ENCODE measurements at places on chromosomes 7 and 10.

- no peak for DNase-seq
Measured at GRCh38 chr7:18125476-18125875, 97.8 kb upstream of the PRPS1L1 start.

DNA sequence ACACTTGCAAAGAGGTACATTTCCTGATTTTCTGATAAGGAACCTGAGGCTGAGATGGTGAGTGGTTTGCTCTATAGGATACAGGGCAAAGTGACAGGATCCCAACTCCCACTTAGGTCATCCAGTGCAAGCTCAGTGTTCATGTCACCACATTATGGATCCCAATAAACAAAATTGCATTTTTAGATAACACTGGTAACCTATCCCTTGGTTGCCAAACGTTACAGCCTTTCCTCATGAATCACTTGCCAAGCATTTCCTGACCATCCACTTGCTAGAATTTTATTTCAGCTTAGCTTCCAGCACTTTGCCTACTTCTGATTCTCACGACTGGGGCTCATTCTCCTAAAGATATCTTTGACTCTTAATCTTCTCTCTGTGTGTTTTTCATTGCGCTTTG is 131.4 kb upstream of the ODAD2 start:
- DNase-seq: no peak

- DNase-seq: no peak
Measured at GRCh38 chr10:120972259-120972658, 121.1 kb downstream of the WDR11 start.

DNA sequence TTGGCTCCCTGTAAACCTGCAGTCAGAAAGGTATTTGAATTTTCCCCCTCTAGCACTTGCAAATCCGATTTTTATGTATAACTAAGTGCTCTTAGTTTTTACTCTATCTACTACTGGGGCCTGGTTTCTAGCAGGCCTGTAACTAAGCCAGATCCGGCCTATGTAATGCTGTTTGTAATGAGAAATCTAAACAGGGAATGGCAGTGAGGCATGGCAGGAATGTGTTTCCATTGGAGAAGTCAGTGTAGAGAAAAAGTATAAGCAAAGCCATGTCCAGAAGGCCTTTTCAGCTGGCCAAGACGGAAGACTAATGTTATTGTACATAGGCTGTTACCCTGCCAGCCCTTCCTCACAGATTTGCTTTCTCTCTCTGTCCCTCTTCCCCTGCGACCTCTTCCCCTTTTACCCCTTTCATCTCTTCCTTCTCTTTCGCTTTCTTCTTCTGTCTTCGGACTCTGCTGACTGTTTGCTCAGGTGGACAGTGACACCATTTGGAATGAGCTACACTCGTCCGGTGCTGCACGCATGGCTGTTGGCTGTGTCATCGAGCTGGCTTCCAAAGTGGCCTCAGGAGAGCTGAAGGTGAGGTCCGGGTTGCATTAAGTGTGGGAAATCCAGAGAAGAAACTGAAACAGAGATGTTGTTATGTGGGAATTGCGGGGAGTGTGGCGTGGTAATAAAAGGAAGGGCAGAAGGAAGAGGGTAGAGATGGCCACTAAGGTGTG is 297.5 kb downstream of the HDAC9 start:
- DNase-seq: no peak

- DNase-seq: no peak
Measured at GRCh38 chr7:47710201-47710935, 128.5 kb upstream of the TNS3 start.

GRCh38 chr7:47444376-47445098 is 137.4 kb downstream of the TNS3 start:
- DNase-seq: no peak

GRCh38 chr10:101042118-101042517 is 11.1 kb downstream of the SFXN3 start:
- DNase-seq: no peak

DNA sequence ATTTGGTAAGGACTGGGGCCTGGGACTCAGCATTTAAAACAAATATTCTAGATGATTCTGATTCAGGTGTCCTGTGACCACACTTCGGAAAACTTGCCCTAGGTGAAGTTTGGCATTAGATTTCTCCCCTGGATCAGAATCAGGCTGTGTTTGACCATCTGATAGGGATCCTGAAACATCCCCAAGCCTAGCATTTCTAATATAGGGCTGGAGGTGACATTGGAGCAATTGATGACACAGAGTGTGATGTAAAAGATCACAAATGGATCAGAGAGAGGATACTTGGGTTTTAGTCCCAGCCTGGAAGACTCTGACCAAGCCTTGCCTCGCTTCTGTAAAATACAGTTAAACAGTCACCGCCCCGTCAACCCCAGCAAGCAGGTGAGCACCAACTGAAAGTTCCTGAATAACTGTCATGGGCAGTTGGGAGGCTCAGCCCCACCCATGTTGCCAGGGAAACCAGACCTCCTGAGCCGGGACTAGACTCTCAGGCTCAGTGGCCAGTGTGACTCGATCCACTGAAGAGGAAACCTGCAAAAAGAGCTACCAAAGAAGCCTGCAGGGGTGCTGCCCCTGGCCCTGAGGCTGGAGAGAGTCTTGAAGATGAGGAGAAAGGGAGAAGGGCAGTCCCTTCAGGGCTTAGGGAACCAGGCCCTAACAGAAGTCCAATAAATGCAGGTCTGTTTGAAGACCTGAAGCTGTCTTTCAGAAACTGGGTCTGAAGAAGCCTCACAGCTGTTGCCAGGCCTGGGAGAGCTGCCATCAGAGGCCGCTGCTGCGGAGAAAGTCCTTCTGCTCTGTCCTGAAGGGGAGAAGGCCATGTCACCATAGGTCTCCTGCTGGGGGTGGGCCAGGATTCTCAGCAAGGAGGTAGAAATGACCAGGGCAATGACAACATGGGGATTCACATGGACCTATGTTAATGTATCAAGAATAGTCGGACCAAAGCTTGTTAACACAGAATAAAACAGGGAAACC is 126.1 kb upstream of the KCNMA1 start:
- DNase-seq: no peak

GRCh38 chr7:36827726-36828703 is 103.7 kb upstream of the AOAH start:
- no peak for DNase-seq

DNA sequence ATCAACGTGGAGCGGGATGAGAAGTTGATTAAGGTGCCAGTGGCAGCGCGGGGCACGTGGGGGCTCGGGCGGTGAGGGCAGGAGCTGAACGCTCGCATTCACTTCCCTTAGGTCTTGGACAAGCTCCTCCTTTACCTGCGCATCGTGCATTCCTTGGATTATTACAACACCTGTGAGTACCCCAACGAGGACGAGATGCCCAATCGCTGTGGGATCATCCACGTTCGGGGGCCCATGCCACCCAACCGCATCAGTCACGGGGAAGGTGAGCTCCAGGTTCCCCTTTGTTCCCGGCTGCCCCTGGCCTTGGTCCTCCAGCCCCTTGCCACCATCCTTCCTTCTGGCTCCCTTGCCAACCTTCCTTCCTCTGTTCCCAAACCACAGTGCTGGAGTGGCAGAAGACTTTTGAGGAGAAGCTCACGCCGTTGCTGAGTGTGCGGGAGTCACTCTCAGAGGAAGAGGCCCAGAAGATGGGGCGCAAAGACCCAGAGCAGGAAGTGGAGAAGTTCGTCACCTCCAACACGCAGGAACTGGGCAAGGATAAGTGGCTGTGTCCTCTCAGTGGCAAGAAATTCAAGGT is 2.5 kb downstream of the UFSP1 start:
- DNase-seq: no peak

GRCh38 chr7:29463504-29464158 is 100.0 kb upstream of the PRR15 start:
- no peak for DNase-seq

DNA sequence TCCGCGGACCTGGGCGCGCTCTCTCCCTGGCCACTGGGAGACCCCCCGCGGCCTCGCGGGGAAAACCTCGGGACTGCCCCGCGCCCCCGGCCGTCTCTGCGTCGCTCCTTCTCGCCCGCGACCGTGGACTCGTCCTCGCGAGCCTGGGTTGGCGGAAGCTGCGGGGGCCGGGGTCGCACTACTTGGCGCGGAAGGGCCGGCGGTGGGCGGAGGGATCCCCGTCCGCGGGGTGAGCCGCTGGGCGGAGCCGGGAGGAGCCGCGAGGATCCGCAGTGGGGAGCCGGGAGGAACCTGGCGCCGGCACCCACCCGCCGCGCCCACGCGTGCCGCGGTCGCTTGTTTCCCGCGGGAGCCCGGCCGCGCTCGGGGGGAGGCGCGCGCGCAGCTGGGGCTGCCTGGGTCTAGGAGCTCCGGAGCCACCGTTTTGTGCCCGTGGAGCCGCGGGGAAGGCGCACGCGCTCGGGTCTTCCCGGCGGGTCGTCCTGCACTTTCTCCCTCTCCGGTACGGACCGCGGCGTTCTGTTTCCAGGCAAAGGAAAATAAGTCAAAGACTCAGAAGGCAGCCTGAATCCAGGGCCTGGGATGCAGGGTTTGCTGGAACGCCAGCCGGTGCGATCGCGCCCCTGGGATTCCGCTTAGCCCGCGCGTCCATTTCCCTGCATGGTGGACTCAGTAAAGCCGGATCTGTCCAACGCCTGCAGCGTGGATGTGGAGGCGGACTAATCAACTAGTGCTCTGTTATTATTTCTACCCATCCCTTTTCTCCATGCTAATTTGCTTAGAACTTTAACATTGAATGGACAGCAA is 28.7 kb upstream of the KMT2C start:
- no peak for DNase-seq

DNA sequence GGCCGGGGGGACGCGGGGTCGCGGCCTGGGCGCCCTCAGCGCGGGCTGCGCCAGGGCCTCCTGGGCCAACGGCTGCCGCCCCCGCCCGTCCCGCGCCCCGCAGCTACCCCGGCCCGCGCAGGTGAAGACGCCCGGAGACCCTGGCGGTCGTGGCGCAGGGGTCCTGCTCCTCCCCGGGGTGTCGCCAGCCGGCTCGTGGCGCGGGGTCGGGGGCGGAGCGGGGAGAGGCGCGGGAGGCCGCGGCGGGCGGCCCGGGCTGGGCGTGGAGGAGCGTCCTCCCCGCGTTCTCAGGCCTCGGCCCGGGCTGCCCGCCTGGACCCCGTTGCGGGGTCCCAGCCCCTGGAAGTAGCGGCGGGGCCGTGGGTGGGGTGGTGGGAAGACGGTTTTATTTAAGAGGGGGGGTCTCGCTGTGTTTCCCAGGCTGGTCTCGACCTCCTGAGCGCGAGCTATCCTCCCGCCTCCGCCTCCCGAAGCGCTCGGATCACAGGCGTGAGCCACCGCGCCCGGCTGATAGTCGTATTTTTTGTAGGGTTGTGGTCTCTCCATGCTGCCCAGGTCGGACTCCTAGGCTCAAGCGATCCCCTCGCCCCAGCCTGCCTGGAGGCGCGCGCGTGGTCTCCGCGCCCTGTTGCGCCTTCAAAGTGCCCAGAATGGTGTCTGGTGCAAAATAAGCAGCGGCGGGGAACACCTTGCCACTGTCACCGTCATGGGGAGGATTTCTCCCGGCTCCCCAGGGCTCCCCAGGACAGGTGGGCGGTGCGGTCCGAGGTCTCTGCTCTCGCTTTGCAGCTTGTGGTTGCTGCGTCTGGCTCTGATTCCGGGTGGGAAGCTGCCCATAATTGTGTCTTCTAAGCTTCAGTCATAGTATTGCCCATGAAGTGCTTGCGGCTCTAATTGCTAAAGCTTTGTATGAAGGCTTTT is 15.3 kb upstream of the SUN1 start:
- DNase-seq: no peak

GRCh38 chr7:101216860-101217387 is 457 bp downstream of the PLOD3 start:
- no peak for DNase-seq

DNA sequence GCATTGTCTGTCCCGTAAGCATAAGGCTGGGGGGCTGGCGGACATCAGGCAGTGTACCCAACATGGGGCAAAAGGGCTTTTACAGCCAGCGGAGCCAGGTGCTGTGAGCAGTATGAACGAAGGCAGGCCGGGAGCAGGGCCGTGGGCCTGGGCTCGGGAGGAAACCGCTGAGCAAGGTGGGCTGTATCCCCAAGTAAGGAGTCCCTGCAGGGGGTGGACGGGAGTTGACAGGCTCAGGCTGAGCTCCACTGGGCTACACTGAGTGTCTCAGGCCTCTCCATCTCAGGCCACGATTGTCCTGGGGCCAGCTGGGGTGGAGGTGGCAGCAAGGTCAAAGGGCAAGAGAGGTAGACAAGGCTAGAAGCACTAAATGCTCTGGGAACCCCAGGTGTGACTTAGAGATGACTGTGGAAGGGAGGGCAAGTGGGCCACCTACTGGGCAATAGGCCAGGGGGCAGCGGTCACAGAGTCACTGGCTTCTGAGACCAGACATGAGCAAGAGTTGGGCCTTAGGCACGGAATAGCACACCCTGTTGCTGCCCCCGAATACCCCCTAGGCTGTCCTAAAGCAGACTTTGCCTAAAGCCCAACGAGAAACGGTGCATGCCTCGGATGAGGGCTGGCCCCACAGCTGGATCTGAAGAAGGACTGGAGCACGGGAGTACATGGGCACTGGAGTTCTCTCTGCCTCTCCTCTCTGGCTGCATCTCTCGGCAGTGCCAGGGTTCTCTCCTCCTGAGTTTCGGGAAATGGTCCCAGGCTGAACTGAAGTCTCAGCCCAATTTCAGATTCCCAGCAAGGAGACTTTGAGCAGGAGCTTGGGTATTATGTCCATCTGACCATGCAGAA is 10.8 kb upstream of the RAMP3 start:
- DNase-seq: no peak

DNA sequence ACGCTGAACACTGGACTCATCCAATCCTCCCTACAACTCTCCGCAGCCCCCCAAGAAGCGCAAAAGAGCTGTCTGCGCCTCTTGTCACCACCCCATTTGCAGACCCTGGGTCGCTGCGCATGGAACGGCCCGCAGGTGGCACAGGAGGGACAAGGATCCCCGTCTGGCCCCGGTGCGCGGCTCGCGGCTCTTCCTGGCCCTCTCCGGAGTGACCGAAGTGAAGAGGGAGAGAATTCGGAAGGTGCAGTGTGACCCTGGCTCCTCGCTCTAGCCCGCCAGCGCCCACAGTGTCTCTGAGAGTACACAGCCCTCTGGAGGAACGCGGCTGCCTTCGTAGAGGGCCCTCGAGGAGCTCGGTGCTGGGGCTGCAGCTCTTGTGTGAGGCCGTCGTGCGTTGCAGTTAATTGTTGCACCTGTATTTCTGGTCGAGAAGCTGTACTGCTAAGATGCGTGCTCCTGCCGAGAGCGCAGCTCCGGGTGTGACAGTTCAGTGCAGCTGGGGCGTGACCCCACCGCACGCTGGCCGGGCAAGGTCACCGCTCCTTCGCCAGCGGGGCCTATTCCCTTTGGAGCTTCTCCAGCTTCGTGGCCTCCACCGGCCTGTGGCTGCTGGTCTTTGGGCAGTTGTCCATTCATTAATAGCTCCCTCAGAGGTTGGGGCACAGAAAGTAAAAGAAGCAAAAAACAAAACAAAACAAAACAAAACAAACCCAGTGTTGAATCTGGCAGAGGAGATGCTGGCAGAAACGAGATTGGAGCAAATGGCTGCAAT is 119.0 kb downstream of the SEC23IP start:
- no peak for DNase-seq

- no peak for DNase-seq
Measured at GRCh38 chr10:15367296-15368085, 3.6 kb downstream of the FAM171A1 start.

DNA sequence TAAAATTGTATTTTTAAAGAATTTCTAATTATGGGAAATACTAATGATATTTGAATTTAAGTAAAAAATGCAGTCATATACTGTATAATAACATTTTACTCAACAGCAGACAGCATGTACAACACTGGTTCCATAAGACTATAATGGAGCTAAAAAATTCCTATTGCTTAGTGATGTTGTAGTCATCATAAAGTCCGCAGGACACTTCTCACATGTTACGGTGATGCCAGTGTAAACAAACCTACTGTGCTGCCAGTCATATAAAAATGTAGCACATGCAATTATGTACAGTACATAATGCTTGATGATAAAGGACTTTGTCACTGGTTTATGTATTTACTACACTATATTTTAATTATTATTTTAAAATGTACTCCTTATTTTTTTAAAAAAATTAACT is 629.3 kb downstream of the IPMK start:
- no peak for DNase-seq

- no peak for DNase-seq
Measured at GRCh38 chr7:108057951-108058481, 55.1 kb upstream of the LAMB1 start.
